ENCODE measurements at places on chromosomes 11 and 22.

GRCh38 chr11:77370217-77370616 is 68.7 kb upstream of the GDPD4 start:
- DNase-seq = no peak

GRCh38 chr11:85787809-85788760 is 22.9 kb downstream of the SYTL2 start:
- DNase-seq = no peak

DNA sequence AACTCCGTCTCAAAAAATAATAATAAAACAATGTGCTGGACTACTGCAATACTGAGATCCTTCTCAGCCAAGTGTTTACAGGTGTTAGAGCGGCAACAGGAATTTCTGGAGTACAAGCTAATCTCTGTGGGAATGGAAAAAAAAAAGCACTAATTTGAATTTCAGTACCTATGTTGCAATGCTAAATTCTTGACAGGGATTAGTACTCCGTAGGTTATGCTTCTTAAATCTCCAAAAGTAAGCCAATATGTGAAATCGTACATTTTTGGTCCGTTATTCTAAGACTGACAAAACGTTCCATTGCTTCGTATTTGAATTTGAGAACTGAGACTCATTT is 1.1 kb downstream of the ATL3 start:
- no peak for DNase-seq

- no peak for DNase-seq
These were observed 23.5 kb upstream of the ST14 start for GRCh38 chr11:130136107-130136506.

DNA sequence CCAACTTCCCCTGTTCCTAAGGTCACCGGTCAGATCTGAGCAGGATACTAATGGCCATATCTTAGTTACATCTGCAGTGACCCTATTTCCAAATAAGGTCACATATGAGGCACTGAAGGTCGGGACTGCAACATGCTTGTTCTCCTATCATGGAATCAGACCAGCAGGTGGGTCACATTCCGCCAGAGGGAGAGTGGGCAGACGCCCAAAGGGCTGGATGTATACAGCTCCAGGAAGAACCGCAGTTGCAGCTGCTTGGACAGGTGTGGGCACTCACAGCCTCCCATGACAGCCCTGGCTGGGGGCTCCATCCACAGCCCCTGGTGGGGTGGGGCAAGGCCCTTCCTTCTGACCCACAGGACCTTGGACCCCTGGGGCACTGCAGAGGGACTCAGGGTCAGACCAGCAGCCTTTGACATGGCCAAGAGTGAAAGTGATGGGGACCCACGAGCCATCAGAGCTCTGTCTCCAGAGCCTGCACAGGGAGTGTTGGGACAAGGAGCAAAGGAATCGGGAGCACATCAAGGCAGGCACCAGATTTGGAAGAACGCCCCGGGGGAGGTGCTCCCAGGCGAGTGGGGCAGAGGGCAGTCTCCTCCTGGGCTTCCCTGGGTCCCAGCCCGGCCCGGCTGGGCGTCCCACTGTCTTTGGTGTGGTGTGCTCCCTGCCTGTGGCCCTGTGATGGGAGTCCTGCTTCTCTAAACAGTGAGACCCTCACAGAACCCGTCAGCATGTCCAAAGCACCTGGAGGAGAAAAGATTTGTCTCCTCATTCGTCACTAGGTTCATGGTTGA is 13.3 kb upstream of the CD81 start:
- DNase-seq = no peak

Measured in activated T-cell treated with anti-CD3 and anti-CD28 coated beads, Interleukin-2, amount 50 U/mL, for 24 hours (primary cell).